Stimulated activated memory B cell treated with anti-CD40 and anti-IgM and Interleukin-4, amounts not matched to agents 10 μg/mL and 1 μg/mL and 100 μg/mL, for 72 hours (primary cell): ENCODE measurements at places on chromosomes 2 and 18.

GRCh38 chr18:55289775-55290174 is 298.2 kb downstream of the TCF4 start:
- peak; percentile 64 for ATAC-seq

GRCh38 chr2:232802091-232802490 is 25.7 kb upstream of the KCNJ13 start:
- no peak for ATAC-seq

- ATAC-seq: no peak
These were observed 1948.4 kb upstream of the PIK3C3 start for GRCh38 chr18:40006634-40007033.

DNA sequence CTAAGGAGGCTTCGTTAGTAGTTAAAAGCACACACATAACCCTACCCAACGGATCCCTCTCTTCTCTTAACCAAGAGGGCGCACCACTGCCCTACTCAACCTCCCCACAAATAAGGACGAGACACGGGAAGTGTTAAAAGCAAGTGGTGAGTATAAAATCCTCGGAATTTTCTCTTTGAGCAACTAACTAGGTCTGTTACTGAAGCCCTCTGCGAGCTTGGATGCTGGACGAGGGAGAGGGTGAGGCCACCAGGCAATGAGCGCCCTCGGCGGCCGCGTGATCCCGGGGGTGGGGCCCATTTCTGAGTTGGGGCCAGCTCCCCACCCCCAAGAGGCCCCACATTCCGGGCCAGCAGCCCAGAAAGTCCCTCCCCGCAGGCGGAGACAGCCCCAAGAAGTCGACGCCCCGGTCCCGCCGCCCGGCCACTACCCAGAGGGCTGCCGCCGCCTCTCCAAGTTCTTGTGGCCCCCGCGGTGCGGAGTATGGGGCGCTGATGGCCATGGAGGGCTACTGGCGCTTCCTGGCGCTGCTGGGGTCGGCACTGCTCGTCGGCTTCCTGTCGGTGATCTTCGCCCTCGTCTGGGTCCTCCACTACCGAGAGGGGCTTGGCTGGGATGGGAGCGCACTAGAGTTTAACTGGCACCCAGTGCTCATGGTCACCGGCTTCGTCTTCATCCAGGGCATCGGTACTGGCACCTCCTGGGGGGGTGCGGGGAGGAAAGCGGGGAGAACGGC is at the start of gene CYBRD1:
Gene CYBRD1, plus strand, starts transcription at position 423 of the 736 bp plus-strand sequence. Its CDS starts 72 bp downstream, at position 495.
- peak; percentile 48 for ATAC-seq

DNA sequence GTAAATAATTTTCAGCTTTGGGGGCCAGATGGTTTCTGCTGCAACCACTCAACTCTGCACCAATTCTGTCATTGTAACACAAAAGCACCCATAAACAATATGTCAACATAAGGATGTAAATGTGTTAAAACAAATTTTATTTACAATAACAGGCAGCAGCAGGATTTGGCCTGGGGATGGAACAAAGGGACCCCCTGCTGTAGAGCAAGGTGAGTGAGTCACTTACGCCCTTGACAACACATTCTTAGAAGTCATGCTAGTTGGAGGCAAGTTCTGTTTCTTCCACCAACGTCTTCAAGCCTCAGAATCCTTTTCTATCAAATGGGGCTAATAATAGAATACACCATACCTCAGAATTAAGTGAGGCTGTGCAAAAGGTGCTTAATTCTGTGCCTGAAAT is 610.2 kb upstream of the SYT4 start:
- no peak for ATAC-seq

DNA sequence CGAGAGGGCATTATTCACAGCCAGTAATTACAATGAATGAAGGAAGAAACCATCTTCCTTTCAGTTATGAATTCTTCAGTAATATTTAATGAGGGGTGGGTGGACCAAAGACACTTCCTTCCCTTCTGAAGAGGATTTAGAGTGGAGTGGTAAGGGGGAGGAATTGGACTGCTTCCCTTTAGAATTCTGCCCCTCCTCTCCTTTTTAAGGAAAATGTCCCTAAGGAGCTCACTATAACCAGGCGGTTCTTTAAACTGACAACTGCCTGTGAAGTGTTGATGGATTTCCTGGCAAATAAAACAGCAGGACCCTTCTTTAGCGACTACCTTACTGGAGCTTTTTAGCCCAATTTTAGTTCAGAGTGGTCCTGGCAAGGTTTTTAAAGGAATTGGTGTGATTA is 86.4 kb downstream of the LIMS1 start:
- ATAC-seq: no peak

DNA sequence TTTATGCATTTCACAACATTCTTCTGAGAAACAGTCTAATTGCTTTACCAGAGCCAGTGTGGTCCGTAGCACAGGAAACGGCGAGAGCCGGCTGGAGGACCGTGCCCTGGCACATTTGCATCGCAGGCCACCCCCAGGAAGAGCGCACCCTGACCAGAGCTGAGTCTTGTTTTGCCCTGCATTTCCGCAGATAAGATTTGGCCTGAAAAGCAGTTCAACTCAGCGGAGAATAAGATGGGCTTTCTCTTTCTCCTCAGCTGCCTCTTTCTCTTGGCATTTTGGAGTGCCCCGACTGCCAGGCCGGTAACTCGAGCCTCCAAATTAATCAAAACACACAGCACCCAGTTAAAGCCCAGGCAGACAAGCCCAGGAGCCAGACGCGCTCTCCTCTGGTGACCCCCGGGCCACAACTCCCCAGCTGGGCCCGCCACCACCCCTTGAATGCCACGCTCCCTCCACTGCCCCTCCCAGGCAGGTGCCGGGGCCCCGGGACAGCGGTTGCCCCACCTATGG is 464 bp downstream of the COL4A4 start:
- peak; percentile 78 for ATAC-seq

DNA sequence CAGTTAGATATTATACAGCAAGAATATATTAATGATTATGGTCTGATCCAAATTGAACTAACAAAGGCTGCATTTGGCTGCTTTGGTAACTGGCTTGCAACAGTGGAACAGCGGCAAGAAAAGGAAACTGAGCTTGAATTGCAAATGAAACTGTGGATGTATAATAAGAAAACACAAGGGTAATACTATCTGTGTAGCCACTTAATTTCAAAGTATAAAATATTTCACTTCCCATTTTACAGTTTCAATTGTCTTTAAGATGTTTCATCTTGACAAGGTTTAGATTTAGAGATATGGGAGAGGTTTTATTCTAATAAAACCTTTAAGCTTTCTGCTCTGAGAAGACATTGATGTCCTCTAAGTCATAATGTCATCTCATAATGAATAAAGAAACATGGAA is 23.8 kb downstream of the WDR75 start:
- ATAC-seq: no peak

DNA sequence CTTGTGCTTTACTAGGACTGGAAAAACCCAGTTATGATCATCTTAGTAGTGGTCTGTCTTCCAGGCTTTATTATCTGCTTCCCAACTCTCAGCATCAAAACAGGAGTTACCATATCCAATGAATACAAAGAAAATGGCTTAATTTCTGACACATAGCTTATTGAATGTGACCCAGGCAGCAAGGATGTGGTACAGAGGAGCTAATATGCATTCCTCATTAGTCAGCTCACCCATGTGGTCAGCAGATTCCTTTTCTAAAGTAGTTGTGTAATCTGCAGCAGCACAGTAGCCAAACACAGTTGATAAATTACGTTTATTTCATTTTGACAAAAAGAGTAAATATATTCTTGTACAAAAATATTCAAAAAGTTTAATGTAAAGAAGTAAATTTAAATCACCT is 43.6 kb downstream of the TSPYL6 start:
- ATAC-seq: no peak

GRCh38 chr2:237198164-237198855 is 112.6 kb downstream of the COPS8 start:
- ATAC-seq: no peak

DNA sequence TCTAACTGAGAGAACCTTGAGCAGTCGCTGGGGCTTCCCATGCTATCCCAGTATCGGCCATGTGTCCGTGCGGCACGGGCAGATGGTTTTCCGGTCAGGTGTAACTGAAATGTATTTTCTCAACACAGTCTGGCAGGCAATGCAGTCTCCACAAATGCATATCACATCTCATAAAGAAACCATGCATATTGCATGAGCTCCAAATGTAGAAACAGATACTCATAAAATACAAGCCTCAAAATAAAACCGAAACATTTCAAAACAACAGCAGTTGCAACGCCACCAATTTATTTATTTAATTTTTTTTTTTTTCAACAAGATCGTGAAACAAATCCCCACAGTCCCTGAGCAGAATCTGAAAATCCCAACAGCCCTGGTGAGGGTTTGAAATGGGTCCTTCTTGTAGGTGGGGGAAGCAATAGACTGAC is 299.4 kb downstream of the LPIN1 start:
- ATAC-seq: no peak

DNA sequence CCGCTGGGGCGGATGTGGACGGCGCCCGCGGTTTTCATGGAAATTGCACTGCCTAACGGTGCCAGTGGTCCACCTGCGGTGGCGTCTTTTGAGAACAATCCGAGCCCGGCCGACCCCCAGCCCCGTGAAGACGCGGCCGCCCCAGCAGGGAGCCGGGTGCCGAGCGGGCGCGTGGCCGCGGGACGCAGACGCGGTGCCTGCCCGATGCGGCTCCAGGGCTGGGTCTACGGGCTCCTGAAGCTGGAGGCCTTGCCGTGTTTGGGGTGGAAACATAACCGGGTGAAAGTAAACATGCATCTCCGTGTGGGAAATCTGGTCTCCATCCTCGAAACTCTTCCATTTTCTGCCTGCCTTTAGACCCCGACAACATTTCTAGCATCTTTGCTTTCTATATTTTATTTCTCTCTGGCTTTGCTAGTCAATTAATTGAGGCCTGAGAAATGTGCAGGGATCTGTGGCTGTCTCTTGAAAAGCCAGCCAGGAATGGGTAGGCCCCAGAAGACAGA is 572 bp downstream of the INPP4A start:
- peak; percentile 72 for ATAC-seq

DNA sequence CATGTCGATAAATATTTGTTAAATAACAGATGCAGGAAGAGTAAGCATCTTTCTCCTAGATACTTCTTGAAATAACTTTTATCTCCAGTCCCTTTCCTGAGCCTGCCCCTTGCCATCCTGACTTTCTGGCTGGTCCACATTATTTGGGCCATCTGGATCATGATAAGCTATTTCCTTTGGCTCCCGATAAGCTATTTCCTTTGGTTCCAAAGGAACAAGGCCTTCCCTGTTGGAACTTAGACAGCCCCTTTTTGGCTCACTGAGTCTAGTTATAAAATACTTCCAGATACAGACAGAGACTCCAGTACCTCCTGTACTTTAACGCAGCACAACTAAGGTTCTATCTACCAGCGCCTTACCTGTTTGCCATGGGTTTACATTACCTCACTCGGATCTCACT is 205.3 kb upstream of the CCDC150 start:
- no peak for ATAC-seq

DNA sequence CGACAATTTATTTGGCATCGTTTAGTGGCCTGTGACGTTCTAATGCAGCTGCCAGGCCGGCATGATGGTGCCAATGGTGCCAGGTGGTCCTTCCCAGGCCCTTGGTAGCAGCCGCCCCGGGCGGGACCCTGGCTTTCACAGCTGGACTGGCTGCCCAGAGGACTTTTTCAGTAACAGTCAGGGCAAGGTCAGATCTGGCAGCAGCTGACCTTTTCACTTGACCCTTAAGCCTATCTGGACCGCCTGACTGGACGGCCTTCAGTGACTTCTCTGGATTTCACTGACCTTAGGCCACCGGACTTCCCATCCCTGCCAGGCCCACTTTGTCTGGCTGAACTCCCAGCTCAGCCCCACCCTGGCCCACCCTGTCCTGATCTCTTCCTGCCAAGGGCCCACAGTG is 15.9 kb downstream of the TRIB2 start:
- no peak for ATAC-seq

DNA sequence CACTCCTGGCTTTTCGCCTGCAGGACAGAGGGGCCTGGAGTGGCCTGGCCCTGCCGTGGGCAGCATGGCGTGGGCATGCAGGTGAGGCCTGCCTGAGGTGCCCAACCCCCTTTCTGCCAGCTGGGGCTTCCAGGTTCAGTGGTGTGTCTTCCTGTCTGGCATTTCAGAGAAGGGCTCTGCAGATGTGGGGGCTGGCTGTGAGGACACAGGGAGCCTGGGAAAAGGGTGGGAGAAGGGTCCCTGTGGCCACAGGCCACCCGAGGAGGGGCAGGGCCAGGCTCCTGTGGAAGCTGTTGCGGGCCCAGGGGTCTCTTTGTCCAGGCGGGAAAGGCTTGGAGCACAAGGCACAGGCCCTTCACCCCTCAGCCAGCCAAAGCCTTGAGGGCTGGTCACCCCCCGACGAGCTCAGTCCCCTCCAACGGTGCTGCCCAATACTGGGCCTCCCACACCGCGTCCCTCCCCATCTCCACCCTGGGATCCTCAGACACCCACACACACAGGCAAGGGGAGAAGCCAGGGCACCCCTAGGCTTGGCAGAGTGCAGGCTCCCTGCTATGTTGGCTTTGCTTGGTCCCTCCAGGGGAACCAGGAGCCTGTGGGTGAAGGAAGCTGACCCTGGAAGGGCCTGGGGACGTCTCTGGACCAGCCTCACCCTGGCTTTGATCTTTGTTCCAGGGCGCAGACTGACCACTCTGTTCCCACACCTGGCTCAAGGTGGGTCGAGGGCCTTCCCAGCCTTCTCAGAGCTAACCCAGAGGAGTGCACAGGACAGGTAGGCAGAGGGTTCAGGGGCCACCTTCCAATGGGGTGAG is 3.7 kb upstream of the AQP12A start:
- ATAC-seq: no peak

DNA sequence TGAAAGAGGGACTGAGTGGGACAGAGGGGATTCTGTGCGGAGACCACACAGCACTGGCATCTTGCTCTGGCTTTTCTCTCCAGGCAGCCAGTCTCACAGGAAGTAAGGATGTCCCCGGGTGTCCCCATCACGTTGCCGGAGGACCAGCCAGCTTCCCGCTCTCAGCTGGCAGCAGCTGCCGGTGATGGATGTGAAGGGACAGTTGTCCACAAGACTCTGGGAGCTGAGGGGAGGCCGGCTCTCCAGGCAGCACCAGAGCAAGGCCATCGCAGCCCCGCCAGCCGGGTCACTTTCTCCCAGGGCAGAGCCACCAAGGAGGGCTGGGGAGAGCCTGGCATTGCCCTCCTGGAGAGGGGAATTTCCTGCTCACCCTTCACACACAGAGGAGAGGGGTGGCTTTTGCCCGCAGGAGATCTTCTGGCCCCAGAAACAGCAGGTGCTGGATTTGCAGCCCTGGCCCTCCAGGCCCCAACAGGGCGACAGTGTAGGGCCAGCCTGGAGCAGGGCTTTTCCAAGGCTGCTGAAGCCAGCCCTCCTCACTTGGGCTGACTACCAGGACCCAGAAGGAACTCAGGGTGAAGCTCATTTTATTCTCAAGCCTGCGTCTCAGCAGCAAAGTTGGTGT is 24.0 kb upstream of the B3GNT7 start:
- ATAC-seq: no peak
